ENCODE measurements at places on chromosomes 1 and 21. TPM values are rescaled to one million over a fixed set of nuclear protein-coding genes. Genes with fewer than 3 reads are reported as not detected.

Gene ELF3
- polyA plus RNA-seq = 0.21 TPM

Gene C4BPB
- not detected for polyA plus RNA-seq

Gene PCSK9
- polyA plus RNA-seq = 0.07 TPM

Gene OPTC
- not detected for polyA plus RNA-seq

Gene HRNR
- not detected for polyA plus RNA-seq

Gene PIK3R3
- 1.5 TPM for polyA plus RNA-seq

Gene GNG4
- polyA plus RNA-seq = 0.09 TPM

Gene LMX1A
- polyA plus RNA-seq = not detected

Gene MPZ
- polyA plus RNA-seq = 0.69 TPM

Gene CFAP126
- polyA plus RNA-seq = not detected

Gene TTC39A
- polyA plus RNA-seq = 0.47 TPM

Gene CLCA4
- polyA plus RNA-seq = not detected

Gene PLA2G4A
- 0.48 TPM for polyA plus RNA-seq

Gene ATP13A2
- 9.2 TPM for polyA plus RNA-seq

Gene ZBTB8B
- polyA plus RNA-seq = not detected

Gene HHIPL2
- polyA plus RNA-seq = 0.32 TPM

Gene ESRRG
- polyA plus RNA-seq = 0.05 TPM

Gene RGS13
- polyA plus RNA-seq = not detected

Gene RNU1-4
- not detected for polyA plus RNA-seq
